ENCODE measurements at places on chromosomes 4 and X. TPM values are rescaled to one million over a fixed set of nuclear protein-coding genes. Genes with fewer than 3 reads are reported as not detected.

DNA sequence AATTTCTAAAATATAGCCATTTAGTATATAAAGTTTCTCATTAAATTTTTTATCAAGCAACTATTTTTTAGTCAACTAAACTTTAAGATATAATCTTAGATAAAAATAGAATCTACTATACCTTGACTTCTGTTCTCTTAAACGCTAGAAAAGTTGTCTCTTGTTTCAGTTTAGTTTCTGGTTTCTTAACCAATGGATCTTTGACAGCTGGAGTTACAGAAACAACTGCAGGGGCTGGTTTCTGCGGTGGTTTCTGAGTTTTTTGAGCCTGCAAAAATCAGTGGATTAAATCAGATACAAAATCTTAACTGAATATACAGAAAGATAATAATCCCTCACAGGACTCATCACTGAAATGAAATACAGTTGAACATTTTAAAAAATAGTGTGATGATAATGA lies 21.9 kb downstream of the INTS12 start:
- H3K27ac ChIP-seq = no peak overlapping the region
- H3K36me3 ChIP-seq = peaks cover 7% of the 10 kb centered on the region
- H3K4me1 ChIP-seq = no peaks in the 10 kb centered on the region
- DNase-seq = no peak
- no peak overlapping the region for H3K4me3 ChIP-seq
- no peaks in the 10 kb centered on the region for H3K27me3 ChIP-seq

GRCh38 chr4:147732518-147733235 lies 789 bp downstream of the ARHGAP10 start:
- H3K36me3 ChIP-seq = no peaks in the 10 kb centered on the region
- peaks cover 5% of the 10 kb centered on the region for H3K4me1 ChIP-seq
- H3K27me3 ChIP-seq = no peaks in the 10 kb centered on the region
- peak overlapping the region; percentile 90 for H3K4me3 ChIP-seq
- peak overlapping the region; percentile 56 for H3K27ac ChIP-seq

GRCh38 chrX:1483843-1484637 lies 31.3 kb upstream of the ASMTL start:
- H3K36me3 ChIP-seq = no peaks in the 10 kb centered on the region
- peak; percentile 61 for DNase-seq
- no peak overlapping the region for H3K4me3 ChIP-seq

DNA sequence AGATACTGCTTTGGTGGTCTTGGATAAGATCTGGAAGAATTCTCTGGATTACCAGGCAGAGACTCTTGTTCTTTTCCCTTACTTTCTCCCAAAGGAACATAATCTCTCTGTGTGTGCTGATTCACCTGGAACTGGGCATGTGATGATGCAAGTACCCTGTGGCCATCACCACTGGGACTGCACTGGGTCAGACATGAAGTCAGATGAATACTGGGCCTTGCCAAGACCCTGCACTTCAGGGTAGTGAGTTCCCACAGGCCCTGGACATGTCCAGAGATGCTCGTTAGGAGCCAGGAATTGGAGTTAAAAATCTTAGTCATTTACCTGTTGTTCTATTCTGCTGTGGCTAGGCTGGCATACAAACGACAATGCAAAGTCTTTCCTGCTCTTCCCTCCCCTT lies 290.1 kb upstream of the BMP3 start:
- H3K27me3 ChIP-seq = peaks cover 3% of the 10 kb centered on the region
- H3K4me3 ChIP-seq = no peak overlapping the region
- DNase-seq = no peak
- no peak overlapping the region for H3K27ac ChIP-seq
- H3K4me1 ChIP-seq = no peaks in the 10 kb centered on the region
- no peaks in the 10 kb centered on the region for H3K36me3 ChIP-seq

- no peak for DNase-seq
- H3K4me3 ChIP-seq = no peak overlapping the region
- H3K4me1 ChIP-seq = no peaks in the 10 kb centered on the region
- no peaks in the 10 kb centered on the region for H3K36me3 ChIP-seq
- H3K27me3 ChIP-seq = no peaks in the 10 kb centered on the region
Measured at GRCh38 chr4:54654753-54655152, 3.0 kb upstream of the KIT start.

- no peak overlapping the region for H3K27ac ChIP-seq
- no peak for DNase-seq
- no peaks in the 10 kb centered on the region for H3K4me1 ChIP-seq
- H3K36me3 ChIP-seq = no peaks in the 10 kb centered on the region
Measured at GRCh38 chrX:132088864-132089263, 39.0 kb downstream of the FRMD7 start.

DNA sequence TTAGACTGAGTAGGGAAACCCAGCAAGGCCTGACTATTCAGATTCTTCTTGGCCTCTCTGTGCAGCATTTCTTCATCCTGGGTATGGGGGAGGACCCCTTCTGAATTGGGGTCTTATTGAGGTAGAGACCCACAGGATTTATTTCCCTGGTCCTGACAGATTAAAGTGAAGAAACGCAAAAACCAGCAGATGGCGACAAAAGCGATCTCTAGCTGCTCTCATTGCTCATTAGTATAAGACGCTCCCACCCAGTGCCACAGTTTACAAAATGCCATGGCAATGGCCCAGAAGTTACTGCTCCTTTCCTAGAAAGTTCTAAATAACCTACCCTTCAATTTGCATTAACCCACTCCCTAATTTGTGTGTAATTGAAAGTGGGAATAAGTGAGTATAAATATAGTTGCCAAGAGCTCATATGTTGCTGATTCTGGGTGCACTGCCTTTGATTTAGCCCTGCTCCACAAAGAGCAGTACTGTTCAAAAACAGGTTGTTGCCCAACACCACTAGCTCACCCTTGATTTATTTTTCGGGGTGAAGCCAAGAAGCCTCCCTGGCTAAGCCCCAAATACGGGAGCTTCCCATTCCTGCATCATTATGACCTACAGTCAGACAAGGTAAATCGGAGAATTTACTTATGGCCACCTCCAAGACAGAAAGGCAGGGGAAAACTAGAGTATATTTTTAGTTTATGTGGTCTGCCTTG lies 3.7 kb upstream of the BEX4 start:
- DNase-seq = no peak
- no peaks in the 10 kb centered on the region for H3K27me3 ChIP-seq
- no peak overlapping the region for H3K27ac ChIP-seq
- no peaks in the 10 kb centered on the region for H3K4me1 ChIP-seq

DNA sequence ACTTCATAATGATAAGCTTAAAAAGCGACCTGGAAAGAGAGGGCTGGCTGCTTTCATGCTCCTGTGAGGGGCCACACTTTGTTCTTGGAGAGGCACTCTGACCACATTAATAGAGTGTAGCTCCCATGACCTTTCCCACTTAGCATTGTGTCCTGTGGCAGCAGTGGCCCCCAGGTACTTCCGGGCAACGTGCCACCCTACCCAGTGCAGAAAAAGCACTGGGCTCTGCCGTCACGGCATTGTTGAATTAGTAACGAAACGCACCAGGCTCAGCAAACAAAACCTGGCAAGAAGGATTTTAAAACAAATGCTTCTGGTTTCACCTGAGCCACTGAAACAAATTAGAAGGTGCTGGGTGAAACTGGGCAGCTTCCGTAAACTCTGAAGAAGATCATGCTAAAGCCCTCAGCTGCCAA lies 5.4 kb upstream of the SORBS2 start:
- H3K4me1 ChIP-seq = no peaks in the 10 kb centered on the region
- no peak overlapping the region for H3K27ac ChIP-seq
- no peaks in the 10 kb centered on the region for H3K27me3 ChIP-seq
- no peaks in the 10 kb centered on the region for H3K36me3 ChIP-seq

DNA sequence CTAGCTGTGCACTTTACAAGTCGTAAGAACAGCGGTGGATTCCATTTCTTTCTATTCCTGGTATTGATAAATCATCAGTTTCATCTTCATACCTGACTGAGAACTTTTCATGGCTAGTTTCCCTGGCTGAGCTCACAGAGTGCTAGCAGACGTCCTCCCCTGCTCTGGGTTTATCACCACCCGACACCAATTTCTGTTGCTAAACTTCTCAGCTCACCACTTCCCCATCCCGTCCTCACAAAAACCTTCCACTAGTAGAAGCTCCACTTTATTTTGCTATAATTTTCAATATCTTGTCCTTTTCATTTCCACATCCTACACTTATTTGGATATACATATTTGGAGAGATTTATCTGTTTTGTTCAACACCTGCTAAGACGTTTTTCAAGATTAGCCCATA lies 869.4 kb upstream of the FRG1 start:
- no peaks in the 10 kb centered on the region for H3K4me1 ChIP-seq
- no peak overlapping the region for H3K4me3 ChIP-seq
- H3K27ac ChIP-seq = no peak overlapping the region
- no peaks in the 10 kb centered on the region for H3K27me3 ChIP-seq

DNA sequence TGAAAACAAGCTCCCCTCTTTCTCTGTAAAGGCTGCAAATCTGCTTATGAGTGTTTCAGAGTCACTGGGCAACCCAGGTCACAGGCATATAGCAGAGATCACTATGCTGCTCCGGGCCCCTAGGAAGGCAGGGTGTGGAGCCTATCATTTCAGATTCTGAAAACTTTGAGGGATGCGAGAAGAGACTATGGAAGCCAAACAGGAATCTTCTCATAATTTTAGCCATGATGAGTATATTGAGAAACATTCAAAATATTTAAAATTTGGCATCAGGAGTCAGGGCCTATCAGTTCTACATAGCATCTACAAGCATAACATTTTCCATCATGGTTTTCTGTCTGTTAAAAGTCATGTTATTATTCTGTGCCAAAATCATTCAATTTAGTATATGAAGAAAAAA lies 61.7 kb upstream of the ATXN3L start:
- peaks cover 4% of the 10 kb centered on the region for H3K4me1 ChIP-seq
- DNase-seq = no peak
- no peak overlapping the region for H3K27ac ChIP-seq
- no peaks in the 10 kb centered on the region for H3K36me3 ChIP-seq
- H3K4me3 ChIP-seq = no peak overlapping the region

DNA sequence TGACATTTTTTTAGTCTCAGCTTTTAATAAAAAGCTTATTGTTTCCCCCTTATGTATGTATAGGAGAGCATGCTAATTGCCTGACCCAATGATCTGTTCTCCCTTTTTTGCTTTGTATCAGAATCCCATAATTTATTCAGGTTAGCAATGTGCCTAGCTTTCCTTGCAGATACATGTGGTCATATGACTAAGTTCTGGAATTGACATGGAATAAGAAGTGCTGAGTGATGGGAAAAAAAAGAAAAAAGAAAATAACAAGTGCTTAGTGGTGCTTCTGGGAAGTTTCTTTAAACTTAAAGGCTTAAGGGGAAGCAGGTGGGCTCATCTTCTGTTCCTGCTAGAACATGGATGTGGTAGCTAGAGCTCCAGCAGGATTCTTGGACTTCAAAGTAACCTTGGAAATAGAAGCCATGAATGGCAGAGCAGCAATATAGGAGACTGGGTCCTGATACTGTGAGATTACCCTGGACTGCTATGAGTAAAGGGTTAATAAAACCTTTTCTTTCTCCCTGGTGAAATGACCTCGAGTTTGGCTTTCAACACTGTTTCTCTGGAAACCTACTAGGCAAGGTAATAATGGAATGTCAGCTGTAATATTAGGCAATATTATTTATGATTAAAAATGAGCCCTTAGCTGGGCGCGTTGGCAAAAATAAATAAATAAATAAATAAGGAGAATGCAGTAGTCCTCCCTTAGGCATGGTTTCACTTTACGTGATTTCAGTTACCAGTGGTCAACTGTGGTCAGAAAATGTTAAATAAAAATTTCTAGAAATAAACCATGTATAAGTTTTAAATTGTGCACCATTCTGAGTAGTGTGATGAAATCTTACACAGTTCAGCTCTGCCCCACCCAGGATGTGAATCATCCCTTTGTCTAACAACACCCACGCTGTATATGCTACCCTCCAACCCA lies 16.7 kb upstream of the RBM41 start:
- H3K27me3 ChIP-seq = no peaks in the 10 kb centered on the region
- no peaks in the 10 kb centered on the region for H3K36me3 ChIP-seq
- H3K4me3 ChIP-seq = no peak overlapping the region
- H3K27ac ChIP-seq = no peak overlapping the region
- DNase-seq = no peak

DNA sequence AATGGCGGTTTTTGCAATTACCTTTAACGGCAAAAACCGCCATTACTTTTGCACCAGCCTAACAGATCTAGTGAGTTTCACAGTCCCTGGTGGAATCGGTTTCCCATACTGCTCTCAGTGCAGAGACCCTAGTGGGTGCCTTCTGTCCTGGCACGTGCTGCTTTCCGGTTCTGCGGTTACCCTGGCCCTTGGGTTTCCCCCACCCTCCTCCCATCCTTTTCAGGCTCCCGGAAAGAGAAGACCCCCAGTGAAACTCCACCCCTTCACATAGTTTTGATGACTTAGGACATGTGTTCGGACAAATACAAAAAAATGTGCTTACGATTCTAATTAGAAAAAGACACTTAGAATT lies 36.9 kb downstream of the NLGN3 start:
- no peaks in the 10 kb centered on the region for H3K36me3 ChIP-seq
- no peak overlapping the region for H3K27ac ChIP-seq
- no peaks in the 10 kb centered on the region for H3K4me1 ChIP-seq
- H3K4me3 ChIP-seq = peak overlapping the region; percentile 69
- no peak for DNase-seq

DNA sequence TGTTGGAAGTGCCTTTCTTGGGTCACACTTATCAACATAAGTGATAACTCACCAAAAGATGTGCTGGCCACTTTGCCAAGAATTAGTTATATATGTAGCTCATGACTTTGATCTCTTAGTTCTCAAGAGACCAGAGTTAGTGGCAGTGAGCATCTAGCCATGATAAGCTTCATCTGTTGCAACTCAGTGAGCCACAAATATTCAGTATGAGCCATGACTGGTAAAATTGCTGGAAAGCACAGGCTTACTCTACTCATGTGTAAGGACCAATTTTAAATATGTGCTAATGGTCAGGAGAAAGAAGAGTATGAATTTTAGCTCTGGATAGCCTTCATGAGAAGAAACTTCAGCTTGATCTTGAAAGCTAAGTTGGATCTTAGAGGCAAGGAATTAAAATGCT lies 59.4 kb upstream of the TLL1 start:
- H3K27me3 ChIP-seq = no peaks in the 10 kb centered on the region
- DNase-seq = no peak
- no peak overlapping the region for H3K27ac ChIP-seq
- H3K4me1 ChIP-seq = no peaks in the 10 kb centered on the region
- H3K4me3 ChIP-seq = no peak overlapping the region

The DRD5 gene
- total RNA-seq = not detected

The SPATA18 gene
- total RNA-seq = 12.5 TPM

The PNMA6A gene
- 2.3 TPM for total RNA-seq

Measured in aorta (tissue), 5 donors.